Stimulated activated CD8-positive, alpha-beta memory T cell treated with anti-CD3 and anti-CD28 coated beads, Interleukin-15, amount 100 ng/mL, for 24 hours (primary cell): ENCODE measurements at places on chromosomes 1 and 21.

DNA sequence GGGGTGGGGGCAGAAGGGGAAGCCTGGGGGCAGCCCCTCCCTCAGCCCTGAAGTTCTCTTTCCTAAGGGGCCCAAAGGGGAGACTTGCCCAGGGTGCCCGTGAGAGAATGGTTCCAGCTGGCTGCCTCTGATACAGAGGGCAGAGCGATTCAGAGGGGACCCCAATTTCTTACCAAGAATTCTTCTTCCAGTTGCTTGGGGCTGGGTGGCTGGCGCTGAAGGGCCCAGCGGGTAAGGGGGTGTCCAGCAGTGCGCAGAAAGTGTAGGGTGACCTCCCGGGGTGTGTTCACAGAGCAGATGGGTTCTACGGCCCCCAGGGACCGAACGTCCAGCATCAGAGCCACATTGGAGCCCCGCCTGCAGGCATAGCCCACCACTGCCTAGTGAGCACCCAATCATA lies 2.5 kb downstream of the PTPN7 start:
- no peak for DNase-seq

GRCh38 chr1:174965362-174966007 lies 34.3 kb upstream of the CACYBP start:
- no peak for DNase-seq

DNA sequence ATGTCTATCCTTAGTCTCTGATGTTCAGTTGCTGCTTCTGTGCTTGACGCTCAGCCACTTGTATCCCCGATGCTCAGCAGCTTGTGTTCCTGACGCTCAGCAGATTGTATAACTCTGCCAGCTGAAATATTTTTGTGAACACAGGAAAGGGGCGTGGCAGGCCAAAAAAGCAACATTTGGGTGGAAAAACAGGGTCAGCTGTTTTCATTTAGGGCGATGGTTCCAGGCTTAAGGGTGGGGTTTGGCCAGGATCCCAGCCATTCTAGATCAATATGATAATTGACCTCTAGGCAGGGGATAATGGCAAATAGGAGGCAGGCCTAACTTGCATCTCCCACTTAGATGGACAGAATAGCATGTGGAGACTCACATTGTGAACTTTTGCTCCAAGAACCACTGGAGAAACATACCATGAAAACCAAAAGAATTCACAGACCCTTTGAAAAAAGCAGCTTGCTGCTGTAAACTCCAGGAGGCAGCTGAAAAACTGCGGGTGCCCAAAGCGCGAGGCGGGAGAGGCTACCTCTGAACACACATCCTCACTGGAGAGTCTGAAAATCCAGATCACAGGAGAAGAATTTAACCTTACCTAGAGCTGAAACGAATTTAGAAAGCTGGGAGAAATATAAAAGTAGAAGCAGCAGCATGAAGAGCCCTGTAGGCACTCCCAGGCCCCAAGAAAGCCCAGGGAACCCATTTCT lies 58.3 kb downstream of the ZNF648 start:
- no peak for DNase-seq

- no peak for DNase-seq
Observed at GRCh38 chr1:22884806-22885530, 87.7 kb downstream of the LACTBL1 start.

- DNase-seq, result no peak
Observed at GRCh38 chr1:155970531-155971167, 7.7 kb downstream of the ARHGEF2 start.

- no peak for DNase-seq
Observed at GRCh38 chr1:94550396-94550795, 8.8 kb upstream of the F3 start.
